H4 (cell line): ENCODE measurements at places on chromosomes 5 and 9. TPM values are rescaled to one million over a fixed set of nuclear protein-coding genes. Genes with fewer than 3 reads are reported as not detected.

DNA sequence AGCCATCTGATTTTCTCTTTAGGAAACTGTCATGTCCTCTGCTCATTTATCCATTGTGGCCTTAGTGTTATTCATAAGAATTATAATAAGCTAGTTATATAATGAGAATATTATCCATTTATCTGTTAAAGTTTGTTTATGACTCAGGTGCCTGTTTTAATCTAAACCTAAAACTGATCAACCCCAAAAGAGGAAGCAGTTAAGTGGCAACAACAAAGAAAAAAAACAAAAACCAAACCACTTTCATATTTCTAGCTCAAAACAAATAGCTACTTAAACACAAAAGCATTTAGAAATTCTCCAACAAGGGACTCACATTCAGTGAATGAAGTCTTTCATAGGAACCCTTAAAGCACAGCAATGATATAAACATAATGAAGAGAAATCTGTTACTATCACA lies 116.4 kb downstream of the APBA1 start:
- no peak for DNase-seq

Gene FOXD4L5
- total RNA-seq: not detected in 2 replicates

DNA sequence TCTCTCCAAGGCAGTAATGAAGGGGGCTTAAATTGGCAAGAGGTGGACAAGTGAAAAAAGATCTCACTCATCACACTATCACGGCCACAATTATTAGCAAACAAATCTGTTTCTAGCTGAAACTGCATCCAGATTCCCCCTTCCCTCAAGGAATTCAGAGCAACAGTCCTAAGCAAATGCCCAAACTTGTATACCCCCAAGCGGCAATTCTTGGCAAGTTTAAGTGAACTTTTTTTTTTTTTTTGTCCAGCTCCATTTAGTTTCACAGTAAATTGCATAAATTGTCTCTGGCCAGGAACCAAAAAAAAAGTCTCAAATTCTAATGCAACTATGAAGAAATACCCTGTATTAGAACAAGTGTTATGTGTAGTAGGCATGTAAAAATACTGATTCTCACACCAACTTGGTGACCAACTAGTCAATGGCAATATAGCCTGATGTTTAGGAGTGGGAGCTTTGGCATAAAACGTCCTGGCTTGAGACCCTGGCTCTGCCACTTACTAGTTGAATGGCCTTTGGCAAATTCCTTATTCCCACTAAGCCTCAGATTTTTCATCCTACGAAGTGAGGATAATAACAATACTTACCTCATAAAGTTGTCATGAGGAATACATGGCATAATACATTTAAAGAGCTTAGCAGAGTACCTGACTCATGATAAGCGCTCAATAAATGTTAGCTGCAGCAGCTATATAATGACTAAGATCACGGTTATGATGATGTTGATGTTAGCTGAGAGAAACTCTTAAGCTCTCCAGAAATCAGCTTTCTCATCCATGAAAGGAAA lies 193.2 kb downstream of the ADAMTSL1 start:
- DNase-seq: no peak

- no peak for DNase-seq
These were observed 560.8 kb downstream of the BNC2 start for GRCh38 chr9:16309469-16310271.

DNA sequence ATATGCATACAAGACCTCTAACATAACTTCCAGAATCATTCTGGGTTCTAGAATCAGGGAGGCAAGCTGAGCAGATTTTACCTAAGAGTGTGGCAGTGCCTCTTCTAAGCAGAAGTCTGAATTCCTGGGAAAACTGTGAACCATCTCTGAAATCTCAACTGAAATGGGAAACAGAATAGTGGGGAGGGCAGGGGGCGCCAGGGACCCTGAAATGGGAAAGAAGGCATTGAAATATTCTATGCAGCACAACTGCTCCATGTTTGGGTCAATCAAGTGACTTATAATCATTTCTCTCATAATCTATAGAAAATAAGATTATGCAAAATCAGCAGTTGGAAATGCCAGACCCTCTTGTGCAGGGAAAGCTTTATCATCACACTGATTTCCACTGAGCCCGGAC lies 156.1 kb downstream of the EBF1 start:
- no peak for DNase-seq

DNA sequence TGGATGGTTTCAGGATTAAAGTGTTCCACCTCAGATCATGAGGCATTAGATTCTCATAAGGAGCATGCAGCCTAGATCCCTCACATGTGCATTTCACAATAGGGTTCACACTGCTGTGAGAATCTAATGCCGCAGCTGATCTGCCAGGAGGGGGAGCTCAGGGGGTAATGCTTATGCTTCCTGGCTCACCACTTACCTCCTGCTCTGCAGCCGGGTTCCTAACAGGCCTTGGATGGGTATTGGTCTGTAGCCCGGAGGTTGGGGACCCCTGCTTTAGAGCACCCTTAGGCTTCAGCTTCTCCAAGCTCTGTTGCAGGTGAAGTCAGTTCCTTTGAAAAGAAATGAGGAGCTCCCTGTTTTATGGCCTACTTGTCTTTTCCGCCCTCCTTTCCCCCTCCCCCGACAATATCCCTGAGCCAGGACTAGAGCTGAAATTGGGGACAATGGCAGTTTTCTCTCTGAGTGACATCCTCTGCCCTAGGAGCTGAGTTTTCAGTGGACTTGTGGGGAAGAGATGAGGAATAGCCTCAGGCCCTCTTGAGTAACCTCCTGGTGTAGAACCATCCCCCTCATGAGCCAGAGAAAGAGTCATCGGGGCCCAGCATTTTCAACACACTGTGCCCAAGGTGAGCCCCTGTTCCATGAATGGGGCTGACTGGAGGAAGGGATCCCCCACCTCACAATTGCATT lies 16.2 kb upstream of the MAT2B start:
- no peak for DNase-seq

GRCh38 chr5:1734908-1735289 lies 64.7 kb downstream of the MRPL36 start:
- DNase-seq: no peak

- no peak for DNase-seq
These were observed 2.7 kb downstream of the EPB41L4B start for GRCh38 chr9:109317979-109318741.
